ENCODE measurements at places on chromosomes 11 and 22. TPM values are rescaled to one million over a fixed set of nuclear protein-coding genes. Genes with fewer than 3 reads are reported as not detected.

Gene GLYATL2
- 3.3 TPM for total RNA-seq

Gene POLR2L
- total RNA-seq, result 61.7 TPM

Gene OR51B5
- not detected for total RNA-seq

- no peak for DNase-seq
Observed at GRCh38 chr11:16925561-16926065, 88.6 kb downstream of the PLEKHA7 start.

- DNase-seq, result no peak
Observed at GRCh38 chr11:34299284-34299972, 58.4 kb downstream of the ABTB2 start.

- DNase-seq, result no peak
Observed at GRCh38 chr11:9977554-9977953, 313.7 kb downstream of the SWAP70 start.
